Activated T-cell treated with anti-CD3 and anti-CD28 coated beads for 24 hours (primary cell): ENCODE measurements at places on chromosomes 4 and X.
A peak's percentile ranks its signal among the peaks of the same experiment; 100 is the strongest.

- DNase-seq, result no peak
Measured at GRCh38 chr4:56906489-56907393, 959 bp upstream of the REST start.

DNA sequence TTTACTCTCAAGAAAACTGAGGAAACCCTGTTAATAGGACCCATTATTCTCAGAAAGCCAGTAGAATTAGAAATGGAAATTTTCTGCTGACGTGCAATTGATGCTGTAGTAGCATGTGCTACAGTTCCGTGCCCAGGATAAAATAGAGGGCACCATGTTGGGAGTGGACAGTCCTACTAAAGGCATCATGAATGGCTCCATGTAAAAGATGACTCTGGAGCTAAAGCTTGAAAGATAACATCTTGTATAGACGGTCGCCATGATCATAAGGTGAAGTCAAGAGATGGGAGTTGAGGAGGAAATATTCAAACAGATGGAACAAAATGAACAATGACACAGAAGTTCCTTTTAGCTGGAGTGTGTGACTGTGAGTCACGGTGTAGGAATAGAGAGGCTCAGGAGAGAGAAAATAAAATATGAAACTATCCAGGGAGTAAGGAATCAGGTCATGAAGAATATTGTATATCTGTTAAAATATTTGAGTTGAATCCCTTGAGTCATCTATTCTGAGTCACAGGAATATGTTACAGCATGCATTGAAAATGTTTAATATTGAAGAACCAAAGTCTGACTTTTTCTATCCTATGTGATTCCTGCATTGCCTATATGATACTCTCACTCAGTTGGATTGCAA is 31.8 kb downstream of the ANXA10 start:
- no peak for DNase-seq

DNA sequence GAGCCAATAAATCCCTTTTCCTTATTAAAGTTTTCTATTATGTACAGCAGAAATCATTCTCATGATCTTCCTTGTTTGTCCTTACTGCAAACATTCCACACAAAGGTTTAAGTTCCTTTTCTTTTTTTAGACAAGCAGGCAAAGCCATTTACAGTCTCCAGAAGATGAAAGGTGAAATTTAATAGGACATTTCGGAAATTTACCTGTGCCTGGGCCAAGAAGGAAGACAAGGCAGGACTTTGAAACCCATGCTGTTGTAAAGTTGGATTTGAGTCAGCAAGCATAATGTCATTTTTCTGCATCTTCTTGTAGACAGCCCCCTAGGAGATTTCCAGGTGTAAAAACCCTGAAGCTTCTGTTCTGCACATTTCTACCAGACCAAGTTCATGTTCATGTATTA is 188.1 kb downstream of the PAPSS1 start:
- DNase-seq, result no peak

- no peak for DNase-seq
Measured at GRCh38 chrX:48480583-48480982, 4.6 kb downstream of the FTSJ1 start.

GRCh38 chrX:12956704-12957534 is 18.0 kb upstream of the TMSB4X start:
- DNase-seq, result no peak

DNA sequence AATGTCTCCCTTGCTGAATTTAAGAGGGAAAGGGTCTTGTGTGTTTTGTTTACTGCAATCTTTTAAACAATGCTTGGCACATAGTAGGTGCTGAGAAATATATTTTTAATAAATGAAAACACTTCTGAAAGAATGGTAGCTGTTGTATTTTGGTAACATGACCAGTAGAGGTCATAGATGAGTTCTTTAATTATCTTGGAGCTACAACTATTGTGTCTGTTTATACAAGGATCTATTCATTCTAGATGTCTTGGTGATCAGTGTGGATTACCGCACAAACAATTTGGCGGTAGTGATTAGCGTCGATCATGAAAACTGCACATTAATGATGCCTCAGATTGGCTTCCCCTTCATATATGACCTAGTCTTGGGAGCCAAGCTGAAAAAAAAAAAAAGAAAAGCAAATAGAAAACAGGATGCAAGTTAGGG is 21.4 kb upstream of the SCRG1 start:
- no peak for DNase-seq

- no peak for DNase-seq
Measured at GRCh38 chr4:84697615-84698201, 114.8 kb downstream of the CDS1 start.

GRCh38 chrX:121349263-121349662 is 301.9 kb downstream of the GLUD2 start:
- DNase-seq, result no peak

GRCh38 chrX:31629195-31629594 is 557.4 kb upstream of the FTHL17 start:
- no peak for DNase-seq

DNA sequence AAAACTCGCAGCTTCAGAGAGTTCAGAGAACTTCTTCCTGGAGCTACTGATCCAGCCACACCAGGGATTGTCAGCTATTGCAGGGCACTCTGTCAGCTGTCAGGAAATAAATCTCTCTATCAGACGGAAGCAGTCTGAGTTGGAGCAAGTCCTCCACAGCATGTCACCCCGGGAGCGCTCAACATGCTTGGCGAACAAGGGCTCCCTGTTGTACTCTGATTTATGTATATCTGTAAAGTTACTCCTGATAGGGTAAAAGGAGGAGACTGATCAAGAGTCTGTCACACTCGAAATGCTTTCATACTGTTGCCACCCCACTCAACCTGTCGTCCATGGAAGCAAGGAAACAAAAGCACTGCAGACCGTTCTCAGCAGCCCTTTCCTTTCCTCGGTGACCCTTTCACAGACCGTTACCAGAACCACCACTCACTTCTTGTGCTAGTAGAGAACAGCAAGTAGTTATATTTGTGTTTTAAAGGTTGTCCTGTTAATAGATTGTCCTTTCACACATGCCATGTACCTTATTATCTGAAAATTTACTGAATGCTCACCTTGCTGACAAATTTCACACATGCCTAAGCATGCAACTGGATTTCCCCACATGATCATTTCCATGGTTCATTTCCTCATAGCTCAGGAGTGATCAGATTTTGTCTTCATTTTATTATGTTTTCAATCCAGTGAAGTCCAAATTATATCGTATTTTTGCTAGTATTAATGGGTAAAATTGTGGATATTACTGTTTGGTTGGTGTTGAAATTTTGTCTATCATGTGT is 2108.9 kb upstream of the TENM3 start:
- no peak for DNase-seq

- DNase-seq, result no peak
Measured at GRCh38 chrX:148618470-148619445, 118.3 kb downstream of the AFF2 start.

GRCh38 chr4:40934676-40935075 is 184.9 kb downstream of the NSUN7 start:
- no peak for DNase-seq

DNA sequence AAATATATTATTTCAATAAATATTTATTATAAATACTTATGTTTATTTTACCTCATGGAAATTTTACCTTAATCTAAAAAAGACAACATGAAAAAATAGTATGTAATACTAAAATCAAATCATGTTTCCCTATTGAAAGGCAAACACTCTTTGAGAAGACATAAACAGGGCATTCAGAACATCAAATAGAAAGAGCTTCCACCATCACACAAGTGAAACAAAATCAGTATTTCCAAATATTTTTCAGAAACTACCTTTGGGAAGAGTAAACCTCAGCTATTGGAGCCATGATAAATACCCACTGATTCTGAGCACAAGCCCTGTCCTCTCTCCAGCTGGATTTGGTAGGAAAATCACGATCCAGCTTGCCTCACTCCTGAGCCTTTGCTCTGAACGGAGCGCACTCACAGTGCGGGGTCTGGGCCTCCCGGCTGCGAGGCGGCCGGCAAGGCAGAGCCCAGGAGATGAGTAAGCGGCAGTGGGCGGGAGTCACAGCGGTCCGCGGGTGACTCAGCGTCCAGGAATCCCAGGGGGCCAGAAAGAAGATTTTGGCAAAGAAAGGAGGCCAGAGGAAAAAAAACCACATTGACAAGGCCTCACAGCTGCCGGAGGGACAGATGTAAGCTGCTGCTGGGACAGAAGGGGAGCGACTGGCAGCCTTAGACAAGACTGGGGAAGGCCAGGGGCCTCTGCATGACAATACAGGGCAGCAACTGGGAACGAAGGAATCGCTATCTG is 14.7 kb upstream of the ANXA5 start:
- no peak for DNase-seq

DNA sequence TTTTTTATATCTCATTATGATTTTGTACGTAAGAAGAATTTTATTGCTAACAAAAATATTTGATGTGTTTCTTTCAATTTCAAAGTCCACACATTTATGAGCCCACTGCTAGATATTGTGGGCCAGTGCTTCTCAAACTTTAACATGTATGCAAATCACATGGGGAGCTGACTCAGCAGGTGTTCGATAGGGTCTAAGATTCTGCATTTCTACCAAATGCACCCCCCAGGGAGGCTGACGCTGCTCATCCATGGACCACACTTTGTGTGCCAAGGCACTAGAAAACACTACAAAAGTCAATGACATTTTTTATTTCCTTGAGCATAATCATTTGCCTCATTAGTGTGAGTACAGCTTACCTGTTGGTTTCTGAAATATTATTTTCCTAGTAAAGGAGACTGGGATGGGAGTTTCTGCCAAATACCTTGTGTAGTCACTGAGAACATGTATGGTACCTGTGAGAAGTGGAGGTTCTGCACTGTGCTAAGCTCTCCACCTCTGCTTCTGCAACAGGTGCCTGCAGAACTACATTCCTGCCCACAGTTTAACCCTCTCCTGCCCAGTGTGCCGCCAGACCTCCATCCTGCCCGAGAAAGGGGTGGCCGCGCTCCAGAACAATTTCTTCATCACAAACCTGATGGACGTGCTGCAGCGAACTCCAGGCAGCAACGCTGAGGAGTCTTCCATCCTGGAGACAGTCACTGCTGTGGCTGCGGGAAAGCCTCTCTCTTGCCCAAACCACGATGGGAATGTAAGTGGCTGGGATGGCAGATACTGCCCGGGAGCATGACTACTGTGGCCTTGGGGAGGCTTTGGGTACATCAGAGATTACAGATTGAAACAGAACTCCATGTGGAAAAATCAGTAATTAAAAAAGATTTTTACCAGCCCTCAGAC is 68.9 kb upstream of the MND1 start:
- no peak for DNase-seq

- DNase-seq, result peak; percentile 9
Measured at GRCh38 chrX:136880003-136880451, 498 bp downstream of the RBMX start.

DNA sequence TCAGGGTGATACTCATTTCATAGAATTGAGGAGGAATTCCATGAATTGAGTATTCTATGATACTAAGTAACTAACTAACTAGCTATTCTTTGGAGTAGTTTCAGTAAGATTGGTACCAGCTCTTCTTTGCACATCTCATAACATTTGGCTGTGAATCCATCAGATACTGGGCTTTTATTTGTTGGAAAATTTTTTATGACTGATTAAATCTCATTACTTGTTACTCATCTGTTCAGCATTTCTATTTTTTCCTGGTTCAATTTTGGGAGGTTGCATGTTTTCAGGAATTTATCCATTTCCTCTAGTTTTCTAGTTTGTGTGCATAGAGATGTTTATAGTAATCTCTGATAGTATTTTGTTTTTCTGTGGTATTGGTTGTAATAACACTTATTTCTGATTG is 70.8 kb upstream of the FREM3 start:
- no peak for DNase-seq

- DNase-seq, result no peak
Measured at GRCh38 chrX:69218407-69218997, 53.2 kb upstream of the PJA1 start.

GRCh38 chr4:8705161-8706145 is 112.9 kb downstream of the CPZ start:
- DNase-seq, result no peak

DNA sequence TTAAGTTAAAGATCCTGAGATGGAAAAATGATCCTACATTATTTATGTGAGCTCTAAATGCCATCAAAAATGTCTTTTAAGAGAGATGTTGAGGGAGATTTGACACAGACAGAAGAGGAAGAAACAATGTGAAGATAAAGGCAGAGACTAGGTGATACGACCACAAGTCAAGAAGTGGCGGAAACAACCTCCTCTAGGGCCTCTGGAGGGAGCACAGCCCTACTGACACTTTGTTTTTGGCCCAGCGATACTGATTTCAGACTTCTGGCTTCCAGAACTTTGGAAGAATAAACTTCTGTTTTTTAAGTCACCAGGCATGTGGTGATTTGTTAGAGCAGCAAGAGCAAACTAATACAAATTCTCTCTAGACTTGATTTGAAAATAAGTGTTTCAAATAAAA is 1216.1 kb downstream of the FSTL5 start:
- DNase-seq, result no peak

DNA sequence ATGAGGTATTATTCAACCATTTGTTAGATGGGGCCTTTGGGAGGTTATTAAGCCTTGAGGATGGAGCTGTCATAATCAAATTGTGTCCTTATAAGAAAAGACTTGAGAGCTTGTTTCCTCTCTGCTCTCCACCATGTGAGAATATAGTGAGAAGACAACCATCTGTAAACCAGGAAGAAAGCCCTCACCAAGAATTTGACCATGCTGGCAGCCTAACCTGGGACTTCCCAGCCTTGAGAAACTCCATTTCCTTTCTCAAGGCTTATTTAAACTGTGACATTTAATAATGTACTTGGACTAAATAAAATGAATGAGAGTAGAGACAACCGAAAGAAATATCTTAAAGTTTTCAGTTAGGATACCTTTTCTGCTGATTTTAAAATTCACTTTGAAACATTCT is 83.7 kb upstream of the GC start:
- DNase-seq, result no peak

DNA sequence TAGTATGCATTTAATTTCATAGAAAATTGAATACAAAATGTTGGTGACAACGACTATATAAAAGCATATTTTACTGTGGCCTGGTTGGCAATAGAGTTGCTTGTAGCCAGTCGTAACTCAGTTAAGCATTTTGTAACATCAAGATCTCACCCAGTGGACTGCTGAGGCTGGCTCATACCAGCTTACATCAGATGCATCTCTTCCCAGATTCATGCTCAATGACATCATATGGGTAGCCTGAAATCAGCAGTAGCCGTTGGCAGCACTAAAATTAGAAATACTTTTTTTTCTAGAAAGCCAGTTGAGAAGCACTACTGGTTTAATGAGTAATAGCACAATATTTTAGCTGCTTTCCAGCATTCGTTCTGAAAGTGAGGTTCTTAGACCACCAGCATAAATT is 341.2 kb downstream of the TECRL start:
- no peak for DNase-seq

DNA sequence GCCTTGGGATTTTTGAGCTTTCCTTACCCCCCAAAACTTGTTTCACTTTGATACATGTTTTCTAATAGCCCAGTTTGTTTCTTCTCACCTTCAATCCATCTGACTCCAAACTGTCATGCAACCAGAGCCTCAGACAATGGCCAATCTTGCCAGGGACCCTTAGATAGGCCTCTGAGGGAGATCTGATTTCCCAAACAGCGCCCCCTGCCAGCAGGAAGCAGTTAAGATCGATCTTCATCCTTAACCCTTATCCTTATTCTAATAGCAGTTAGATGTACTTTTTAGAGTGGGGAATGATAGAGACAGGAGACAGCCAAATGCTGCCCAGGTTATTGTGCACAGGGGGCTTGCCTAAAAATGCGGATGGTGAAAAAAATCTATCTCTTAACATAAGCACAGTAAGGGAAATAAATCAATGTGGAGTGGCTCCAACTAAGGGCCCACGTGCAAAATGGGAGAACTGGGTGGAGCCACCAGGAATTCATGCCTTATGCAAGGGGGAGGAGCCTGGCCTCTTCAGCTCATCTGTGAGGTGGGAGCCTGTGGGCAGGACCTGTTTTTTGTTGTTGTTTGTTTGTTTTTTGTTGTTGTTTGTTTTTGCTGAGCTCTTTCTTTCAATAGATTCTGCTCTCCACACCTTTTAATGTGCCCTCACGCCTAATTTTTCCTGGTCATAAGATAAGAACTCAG is 833.6 kb upstream of the AGA start:
- no peak for DNase-seq
